ENCODE measurements at places on chromosomes 6 and 20.

DNA sequence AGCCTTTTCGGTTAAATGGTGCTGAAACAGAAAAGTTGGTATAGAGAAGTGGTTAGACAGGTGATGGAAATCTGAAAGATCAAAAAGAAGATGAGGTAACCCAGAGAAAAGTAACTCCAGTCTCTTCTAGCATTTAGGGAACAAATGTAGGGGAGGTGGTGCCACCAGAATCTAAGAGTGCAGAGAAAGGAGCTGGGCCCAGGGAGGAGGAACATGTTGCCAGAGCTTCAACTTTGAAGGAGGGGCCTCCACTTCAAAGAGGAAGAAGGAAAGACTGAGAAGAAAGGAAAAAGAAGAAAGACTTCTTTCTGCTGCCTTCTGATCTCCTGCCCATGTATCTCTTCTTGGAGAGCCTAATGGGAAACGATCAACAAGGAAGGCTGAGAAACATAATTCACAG lies 23.5 kb upstream of the ATRN start:
- DNase-seq = no peak

DNA sequence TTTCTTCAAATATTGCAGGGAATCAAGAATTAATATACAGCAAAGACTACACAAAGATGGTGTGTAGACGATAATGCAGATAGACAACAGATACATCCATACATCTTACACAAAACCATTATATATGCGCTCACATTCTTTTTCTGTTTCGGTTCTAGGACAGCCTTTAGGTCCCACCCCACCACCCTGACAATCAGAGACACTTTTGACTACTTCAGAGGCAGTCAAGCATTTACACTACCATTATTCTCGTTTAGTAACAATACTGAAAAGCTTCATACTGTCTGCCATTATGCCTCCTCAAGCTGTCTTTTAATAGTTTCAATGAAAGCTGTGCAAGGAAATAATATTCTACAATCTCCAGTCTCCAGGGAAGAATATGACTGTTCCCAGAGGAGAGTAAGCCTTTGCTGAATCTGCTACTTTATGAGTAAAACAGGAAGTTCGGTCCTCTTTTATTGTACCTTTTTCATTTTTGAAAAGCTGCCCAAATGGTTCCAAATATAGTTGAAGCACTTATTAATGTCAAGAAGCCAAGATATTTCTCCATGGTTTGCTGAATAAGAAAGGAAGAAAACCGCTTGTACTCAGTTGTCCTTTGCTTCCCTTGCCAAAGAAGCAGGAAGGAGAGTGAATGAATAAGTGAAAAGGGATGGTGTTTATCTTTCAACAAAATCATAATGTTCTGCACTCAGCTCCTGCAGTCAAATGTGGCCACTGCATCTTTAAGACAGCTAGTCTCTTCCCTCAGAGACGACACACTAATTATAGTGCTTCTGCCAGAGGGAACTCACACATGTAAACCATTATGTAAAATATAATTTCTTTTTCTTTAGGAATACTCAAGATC lies 468.3 kb downstream of the CDC5L start:
- no peak for DNase-seq

DNA sequence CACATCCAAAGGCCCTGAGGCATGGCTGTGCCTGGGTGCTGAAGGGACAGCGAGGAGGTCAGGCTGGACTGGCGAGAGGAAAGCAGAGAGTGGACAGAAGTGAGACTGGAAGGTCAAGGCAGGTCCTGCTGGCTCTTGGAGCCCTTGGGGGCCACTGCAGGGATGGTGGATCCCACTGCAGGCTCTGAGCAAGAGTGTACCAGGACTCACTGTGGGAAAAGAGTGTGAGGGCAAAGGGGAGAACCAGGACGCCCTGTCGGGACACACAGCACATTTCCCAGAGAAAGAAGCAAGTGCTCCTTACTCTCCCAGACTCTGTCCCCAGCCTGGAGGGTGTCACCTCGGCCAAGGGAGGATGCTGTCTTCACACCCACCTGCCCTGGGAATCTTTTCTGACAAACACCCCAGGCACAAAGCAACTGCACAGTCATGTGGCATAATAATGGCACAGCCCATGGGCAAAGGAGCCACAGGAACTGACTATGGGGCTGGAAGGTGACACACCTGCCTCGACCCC lies 172.3 kb upstream of the CST7 start:
- no peak for DNase-seq

DNA sequence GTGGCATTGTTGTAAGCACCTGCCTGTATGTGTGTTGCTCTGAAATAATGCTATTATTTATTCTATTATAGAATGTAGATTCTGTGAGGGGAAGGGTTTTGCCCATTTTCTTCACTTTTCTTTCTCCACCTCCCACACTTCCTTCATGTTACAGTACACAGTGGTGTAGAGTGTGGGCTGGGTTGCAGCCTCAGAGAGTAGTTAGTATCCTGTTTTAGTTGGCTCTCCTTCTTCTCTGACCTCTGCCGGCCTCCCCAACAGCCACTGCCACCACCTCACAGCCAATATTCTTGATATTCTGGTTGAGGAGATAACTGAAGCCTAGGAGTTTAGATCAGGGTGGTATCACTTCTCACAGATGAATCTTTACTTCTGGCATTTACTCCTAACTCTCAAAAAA lies 143.4 kb downstream of the BCKDHB start:
- DNase-seq = no peak

DNA sequence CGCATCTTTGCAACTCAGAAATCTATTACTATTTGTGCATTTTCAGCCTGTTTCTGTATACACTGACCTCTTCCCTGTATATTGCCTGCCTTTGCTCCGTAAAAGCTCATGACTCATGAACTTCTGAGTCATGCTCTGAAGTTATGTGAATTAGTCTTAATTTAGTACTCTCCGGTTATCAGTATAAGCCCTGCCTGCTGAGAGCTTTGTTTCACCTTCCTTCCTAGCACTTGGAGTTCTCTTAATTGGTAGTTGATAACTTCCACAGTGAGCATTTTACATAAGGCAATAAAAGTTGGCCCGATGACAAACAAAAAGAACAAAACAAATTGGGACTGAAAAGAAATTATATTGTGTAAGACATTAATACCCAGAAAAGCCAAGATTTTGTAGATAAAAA lies 231.4 kb downstream of the GJA1 start:
- DNase-seq = no peak
